ENCODE measurements at places on chromosomes 16 and 17.
A peak's percentile ranks its signal among the peaks of the same experiment; 100 is the strongest.

DNA sequence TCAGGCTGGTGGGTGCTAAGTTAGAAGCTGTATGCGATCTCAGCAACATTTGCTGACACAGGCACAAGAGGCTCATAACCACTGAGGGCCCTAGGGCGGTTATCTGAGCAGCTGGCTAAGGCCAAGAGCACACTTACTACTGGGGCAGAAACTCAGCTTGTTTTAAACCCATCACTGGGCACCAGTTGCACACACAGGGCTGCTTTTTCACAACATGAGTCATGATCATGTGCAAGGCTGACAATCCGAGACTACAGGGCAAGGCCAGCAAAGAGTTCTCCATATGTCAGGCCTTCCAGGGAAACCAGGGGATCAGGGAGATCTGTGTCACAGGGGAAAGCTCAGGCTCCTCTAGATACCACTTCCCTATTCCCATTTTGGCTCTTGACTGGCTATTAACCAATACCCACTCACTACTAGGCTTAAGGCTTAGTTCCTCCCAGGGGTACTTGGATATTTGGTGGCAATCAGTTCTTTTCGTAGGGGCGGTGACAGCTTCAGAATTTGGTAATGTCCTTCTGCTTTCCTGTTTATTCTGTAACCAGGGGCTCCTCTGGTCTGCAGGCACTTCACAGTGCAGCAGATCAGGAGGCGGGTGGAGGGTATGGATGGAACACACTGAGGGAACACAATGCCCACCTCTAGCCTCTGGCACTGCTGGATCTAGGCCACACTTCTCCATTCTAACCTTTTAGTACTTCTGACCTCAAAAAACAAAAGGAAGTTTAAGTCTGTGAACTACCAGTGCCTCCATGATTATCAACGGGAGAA lies 44.9 kb upstream of the ERN1 start:
- DNase-seq, result no peak

DNA sequence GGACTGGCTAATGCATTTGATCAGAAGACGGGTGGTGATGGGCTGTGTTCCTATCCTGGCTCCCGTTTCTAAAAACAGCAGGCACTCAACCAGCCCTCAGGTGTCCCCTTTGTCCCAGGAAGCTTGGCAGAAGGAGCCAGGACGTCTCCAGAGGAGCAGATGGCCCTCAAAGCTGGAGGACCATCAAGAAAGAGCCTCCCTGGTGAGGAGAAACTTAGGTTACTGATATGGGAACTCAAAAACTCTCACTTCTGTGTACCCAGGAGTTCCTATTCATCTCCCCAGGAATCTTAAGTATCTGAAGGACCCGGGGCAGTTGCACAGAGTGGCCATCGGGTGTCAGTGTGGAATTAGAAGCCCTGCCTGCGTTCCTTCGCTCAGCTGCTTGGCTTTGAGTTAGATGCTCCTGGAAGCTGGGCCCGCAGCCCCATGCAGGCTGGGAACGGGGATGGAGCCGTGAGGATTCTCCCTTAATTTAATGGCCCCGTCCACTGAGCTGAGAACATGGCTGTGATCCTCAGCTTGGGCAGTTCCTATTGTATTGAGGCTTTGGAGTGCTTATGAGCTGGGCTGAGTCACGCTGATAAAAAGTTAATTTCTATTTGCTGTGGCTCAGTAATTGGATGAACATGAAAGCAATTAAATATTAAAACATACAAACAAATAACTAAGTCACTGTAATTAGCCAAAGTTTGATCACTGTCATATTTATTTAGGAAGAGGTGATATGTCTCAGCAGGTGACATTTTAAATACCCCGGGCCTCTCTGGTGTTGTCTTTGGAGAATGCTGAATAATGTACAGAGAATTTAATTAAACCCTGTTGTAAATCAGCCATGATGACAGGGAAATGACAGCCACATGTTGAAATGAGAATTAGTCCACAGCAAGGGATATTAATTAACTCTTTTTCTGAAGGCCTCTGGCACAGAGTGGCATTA lies 402.1 kb downstream of the SEC14L1 start:
- DNase-seq, result peak; percentile 67

GRCh38 chr17:67121316-67121891 lies 77.0 kb downstream of the CACNG1 start:
- DNase-seq, result no peak

- DNase-seq, result no peak
Measured at GRCh38 chr17:77957235-77957856, 1.2 kb upstream of the TNRC6C start.

- DNase-seq, result no peak
Measured at GRCh38 chr16:80910434-80910833, 96.3 kb downstream of the CMC2 start.

DNA sequence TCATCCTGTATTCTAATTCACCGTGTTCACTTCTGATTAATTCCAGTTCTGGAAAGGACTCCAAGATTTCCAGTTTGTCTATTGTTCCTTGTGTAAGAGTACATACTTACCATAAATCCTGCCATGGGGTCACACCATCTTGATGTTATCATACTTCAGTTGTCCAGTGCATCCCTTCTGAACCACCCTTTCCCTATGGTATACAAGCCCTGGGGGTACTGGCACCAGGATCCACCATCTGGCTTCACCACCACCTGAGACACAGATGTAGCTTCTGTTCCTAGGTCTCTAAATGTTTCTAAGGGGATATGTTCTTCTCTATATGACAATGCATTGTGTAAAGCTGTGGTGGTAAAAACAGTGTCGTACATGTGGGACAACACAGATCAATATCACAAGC lies 21.2 kb downstream of the SGF29 start:
- DNase-seq, result no peak

DNA sequence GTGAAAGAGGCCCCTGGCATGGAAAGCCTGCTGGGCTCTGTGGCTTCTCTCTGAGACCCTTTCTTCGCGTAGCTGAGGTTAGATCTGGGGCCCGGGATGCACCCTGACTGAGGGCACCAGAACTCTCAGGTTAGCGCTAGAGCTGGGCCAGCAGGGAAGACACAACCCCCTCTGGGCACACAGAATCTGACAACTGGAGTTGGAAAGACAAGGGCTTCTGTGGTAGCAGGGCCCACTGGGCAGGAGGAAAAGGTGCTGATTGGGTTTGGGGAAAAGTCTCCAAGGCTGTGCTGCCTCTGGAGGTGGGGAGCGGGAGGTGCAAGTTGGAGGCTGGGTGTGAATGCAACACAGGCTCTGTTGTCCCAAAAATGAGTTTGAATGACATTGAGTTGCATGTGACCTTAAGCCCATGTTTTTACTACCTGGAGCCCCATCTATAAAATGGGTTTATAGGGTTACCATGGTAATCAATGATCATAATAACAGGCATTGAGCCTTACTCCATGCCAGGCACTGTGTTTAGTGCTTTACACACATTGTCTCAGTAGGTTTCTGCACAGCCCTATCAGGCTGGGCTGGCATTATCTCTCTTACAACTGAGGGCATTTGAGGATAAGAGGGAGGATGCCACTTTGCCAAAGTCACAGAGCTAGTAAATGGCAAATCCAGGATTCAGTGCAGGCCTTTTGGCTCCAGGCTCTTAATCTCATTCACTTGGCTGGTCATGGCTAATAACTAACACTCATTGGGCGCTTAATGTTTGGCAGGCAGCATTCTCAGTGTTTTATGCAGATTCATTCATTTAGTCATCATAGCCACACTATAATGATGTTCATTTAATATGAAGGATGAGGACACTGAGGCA lies 9.5 kb upstream of the IGFBP4 start:
- no peak for DNase-seq

- no peak for DNase-seq
Measured at GRCh38 chr17:78138204-78139060, 7.8 kb upstream of the C17orf99 start.

- DNase-seq, result no peak
Measured at GRCh38 chr16:81224824-81225223, 13.7 kb upstream of the BCO1 start.

DNA sequence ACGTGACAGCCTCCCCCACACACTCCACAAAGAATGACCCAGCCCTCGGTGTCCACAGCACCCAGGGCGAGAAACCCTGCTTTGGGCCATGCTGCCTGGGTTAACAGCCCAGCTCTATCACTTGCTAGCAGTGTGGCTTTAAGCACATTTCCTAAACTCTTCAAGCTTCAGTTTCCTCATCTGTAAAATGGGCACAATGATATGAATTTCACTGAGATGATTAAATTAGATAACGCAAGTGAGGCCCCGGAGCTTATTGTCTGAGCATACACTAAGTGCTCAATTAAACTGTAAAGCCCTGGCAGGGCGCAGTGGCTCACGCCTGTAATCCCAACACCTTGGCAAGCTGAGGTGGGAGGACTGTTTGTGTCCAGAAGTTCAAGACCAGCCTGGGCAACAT lies 79.4 kb downstream of the LITAF start:
- DNase-seq, result no peak

DNA sequence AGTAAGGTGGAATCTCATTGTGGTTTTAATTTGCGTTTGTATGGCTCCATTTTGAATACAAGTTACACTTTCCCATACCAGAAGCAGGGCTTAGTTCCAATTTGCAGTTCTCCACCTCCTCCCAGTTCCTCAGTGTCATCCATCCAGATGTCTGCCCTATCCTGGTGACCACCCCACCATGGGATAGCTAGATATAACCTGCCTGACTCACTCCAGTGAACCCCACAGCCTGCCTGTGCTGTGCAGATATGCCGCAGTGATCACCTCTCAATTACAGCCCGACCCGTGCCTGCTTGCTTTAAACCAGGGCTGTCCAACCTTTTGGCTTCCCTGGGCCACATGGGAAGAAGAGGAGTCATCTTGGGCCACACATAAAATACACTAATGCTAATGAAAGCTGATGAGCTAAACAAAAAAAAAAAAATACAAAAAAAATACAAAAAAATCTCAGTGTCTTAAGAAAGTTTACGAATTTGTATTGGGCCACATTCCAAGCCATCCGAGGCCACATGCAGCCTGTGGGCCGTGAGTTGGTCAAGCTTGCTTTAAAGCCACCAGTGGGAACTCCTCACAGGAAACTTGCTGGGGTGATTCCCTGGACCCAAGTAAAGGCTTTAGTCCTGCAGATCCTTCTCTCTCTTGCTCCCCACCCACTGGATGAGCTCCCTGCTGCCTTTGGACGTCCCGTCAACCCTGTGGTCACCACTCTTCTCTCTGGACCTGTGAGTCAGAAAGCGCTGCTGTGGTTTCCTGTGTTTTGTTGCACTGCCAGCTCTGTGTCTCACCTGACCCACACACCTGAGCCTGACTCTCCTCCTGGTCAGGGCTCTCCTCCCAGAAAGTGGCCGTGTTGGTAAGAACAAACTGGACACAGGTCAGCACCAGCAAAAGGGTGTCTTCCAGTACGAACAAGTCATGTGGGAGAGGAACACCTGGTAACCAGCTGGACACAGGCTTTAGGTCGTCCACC lies 83.0 kb downstream of the EMP2 start:
- no peak for DNase-seq

DNA sequence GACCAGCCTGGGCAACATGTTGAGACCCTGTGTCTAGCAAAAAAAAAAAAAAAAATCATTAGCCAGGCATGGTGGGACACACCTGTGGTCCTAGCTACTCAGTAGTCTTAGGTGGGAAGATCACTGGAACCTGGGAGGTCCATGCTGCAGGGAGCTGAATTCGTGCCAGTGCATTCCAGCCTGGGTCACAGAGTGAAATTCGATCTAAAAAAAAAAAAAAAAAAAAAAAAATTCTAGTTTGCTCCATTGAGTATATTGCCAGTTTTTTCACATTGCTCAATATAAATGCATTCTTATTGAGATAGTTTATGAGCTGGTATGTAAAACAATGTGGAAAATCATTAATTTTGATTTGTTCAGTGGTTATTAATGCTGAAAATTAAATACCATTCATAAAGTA lies 52.0 kb downstream of the ABHD15 start:
- DNase-seq, result no peak

GRCh38 chr17:61321344-61321743 lies 78.3 kb upstream of the TBX2 start:
- no peak for DNase-seq

- DNase-seq, result no peak
Measured at GRCh38 chr16:50977138-50977537, 173.9 kb downstream of the SALL1 start.

GRCh38 chr17:77466140-77466539 lies 325.4 kb downstream of the SEC14L1 start:
- no peak for DNase-seq

DNA sequence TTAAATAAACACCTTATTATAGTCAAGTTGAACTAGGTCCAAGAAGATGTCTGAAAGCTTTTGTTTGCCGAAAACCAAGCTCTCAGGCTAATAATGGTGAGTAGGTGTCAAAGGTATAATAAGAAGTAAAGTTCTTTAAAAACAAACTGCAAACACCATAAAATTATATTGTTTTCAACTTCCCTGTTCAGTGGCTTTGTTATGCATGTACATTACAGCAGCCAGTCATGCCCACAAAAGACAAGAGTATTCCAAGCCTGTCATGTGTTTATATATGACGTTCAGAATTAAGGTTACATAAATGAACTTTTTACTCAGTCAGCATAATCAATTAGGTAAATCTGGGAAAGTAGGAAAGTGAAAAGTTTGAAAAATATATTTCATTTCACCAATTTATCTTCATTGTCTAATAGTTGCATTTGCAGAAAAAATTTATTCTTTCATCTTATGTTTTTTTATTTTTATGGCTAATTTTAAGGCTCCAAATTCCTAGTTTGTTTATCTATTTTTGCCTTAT lies 928.7 kb upstream of the SOX9 start:
- DNase-seq, result no peak

- no peak for DNase-seq
Measured at GRCh38 chr16:12184419-12184917, 207.9 kb downstream of the SNX29 start.

DNA sequence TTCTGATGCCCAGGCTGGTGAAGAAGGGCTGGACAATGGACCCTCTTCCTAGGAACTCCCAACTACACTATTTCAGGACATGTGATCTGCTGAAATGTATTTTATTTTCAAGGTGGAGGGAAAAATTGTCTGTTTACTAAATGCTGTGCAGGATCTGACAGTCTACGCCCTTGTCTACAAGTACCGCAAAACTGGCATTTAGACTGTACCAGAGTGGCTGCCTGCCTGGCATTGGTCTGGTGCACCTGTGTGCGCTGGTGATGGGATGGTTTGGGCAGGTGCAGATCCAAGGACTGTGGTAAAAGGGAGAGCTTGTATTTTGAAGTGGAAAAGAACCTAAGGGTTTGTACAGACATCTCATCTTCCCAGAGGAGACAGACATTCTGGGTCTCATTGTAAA lies 79.7 kb downstream of the AIPL1 start:
- no peak for DNase-seq

DNA sequence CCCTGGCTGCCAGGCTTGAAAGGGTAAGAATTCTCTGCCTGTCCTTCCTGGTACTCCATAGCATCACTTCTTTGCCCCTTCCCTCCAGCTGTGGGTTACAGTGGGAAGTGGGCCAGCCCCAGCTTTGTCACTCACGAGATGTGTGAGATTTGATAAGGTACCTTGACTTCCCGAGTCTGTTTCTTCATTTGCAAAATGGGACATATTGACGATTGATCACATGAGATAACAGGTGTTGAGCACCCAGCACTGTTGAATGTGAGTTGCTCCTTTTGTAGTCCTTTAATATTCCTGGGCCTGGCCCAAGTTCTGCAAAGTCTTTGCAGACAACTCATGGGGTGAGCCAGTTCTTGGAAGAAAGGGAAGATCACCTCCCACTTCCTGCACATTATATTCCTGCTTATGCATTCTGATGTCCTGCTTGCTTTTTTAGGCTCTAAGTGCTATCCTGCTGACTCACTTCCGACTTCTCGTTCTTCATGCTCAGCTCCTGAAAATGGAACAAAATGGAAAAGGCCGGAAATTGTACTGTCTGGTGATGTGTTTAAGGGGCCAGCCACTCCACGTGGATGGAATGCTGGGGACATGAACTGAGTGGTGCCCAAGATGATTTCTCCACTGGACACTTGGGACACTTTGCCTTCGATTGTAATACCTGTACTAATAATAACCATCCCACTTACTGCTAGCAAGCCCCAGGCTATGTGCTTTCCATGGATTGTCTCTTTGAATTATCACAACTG lies 8.3 kb upstream of the NLK start:
- no peak for DNase-seq
